ENCODE measurements at places on chromosomes 7 and 10.

DNA sequence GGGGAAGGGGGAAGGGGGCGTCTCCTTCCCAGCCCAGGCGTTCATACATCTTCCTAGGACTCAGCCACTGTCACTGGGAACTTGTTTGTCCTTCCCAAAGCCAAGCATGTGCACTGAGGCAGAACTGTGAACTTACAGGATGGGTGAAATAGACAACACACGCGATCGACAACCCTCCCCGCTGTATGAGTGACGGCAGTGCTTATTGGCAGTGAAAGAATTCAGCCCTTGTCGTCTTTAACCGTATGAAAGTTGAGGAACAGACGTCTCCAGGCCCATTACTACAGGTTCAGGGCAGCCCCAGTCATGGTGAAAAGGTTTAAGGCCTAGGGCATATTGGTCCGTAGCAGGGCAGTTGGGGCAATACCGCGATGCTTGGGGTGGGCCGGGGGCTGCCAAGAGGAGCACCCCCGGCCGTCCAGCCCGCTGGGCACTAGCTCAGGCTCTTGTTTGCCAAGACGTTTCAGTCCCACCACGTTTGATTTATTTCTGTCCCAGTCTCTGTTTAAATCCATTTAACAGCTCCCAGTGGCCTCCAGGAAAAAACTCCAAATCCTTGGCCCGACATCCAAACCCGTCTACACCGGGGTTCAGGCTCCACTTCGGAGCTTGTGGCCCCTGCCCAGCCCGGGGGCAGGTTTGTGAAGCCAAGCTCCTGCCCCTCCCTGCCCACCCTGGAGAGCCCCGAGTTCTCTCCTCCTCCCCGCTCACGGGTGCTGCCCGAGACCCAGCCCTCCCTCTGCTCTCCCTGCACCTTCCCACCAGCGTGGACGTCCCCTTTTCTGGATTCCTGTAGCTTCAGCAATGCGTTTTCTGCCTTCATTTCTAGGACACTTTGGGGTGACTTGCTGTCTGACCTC lies 159.8 kb downstream of the DNAJB6 start:
- no peak for DNase-seq

- no peak for DNase-seq
Observed at GRCh38 chr7:42621543-42622219, 290.2 kb downstream of the C7orf25 start.

- no peak for DNase-seq
Observed at GRCh38 chr7:155568842-155569494, 22.6 kb upstream of the CNPY1 start.

DNA sequence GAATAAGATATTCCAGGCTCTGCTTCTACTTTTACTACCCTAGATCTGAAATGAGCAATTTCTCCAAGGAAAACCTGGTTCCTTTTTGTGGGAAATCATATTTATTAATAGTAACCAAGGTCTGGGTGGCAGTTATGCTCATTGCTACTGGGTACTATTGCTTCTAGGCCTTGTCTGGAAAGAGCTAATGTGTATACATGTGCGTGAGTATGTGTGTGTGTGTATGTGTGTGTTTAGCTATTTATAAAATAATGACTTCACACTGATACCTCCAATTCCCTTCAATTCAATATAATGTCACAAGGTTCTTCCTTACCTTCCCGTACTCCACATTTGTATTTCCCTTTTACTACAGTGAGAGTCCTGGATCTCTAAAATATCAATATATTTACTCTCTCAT lies 26.0 kb upstream of the PLCE1 start:
- DNase-seq, result no peak

DNA sequence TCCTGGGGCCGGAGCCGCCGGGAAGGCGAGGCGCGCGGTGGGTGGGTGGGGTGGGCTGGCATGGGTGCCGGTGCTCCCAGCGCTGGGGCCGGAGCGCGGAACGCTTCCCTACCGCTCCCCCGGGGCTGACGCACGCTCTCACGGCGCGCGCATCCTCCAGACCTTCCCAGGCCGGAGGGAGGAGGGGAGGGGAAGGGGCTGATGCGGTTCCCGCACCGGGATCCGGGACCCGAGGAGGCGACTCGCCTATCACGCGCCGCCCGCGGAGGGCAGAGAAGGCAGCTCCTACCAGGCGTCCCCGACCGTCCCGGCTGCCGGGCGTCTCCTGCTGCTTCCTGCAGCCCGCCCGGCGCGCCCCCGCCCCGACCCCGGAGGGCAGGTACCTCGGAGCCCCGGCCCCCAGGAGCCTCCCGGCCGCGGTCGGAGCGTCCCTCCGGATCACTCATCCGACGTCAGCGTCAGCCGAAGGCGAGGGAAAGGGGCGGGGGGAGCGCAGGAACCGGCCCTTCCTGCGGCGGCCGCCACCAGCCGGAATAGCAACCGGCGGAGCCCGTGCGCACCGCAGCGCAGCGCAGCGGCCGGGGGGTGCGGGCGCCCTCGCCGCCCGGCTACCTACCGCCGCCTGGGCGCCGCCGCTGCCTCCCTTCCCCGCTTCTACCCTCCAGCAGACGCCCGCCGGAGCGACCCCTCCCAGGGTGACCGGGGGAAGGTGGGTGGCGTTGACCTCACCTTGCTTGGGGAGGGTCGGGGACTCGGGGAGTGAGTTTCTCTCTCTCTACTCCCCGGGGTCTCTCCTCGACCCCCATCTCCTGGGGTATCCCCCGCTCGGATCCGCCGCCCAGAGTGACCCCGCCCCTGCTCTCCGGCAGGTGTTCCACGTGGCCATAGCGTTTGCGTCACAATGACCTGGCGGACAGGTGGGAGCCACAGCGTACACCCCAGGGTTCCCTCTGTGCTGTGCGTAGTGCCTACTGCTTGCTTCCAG lies at the start of gene ICA1:
Gene ICA1, minus strand, starts transcription at position 457 of the 985 bp plus-strand sequence. CDS start 26,241 bp downstream, outside the sequence.
- DNase-seq, result no peak

DNA sequence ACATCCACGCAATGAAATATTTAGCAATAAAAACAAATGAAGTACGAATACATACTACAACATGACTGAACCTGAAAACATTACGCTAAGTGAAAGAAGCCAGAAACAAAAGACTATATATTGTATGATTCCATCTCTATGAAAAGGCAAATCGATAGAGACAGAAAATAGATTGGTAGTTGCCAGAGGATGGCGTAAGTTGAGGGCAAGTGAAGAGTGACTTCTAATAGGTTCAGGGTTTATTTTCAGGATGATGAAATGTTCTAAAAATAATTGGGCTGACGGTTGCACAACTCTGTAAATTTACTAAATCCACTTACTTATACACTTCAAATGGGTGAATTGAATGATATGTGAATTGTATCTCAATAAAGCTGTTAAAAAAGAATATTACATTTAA lies 39.5 kb upstream of the TECTB start:
- no peak for DNase-seq

DNA sequence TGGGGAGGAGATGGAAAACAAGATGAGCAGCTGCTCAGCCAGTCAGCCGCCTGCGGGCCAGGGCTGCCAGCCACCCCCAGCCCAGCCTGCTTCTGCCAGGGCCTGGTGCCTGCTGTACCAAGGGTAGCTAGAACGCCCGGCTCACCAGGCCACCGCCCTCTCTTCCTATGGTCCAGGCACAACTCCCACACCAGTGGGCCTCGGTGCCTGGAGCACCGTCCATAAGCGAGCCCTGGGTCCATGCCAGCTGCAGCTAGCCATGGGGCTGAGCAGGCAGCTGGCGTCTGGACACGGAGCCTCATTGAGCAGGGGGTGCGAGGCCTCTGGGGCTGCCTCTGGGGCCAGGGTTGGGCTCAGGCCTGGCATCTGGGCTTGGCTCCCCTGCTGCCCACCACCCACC lies 8.5 kb upstream of the RABGEF1 start:
- no peak for DNase-seq

GRCh38 chr10:76921383-76922010 lies 716.1 kb downstream of the KCNMA1 start:
- no peak for DNase-seq

GRCh38 chr7:151590850-151591771 lies 71.4 kb upstream of the RHEB start:
- no peak for DNase-seq

GRCh38 chr7:48304641-48305040 lies 133.4 kb downstream of the ABCA13 start:
- no peak for DNase-seq

- DNase-seq, result no peak
Observed at GRCh38 chr7:83921271-83921940, 272.5 kb upstream of the SEMA3E start.

- no peak for DNase-seq
Observed at GRCh38 chr10:132247943-132248342, 59.8 kb downstream of the STK32C start.

GRCh38 chr10:132551808-132552130 lies 14.2 kb downstream of the INPP5A start:
- no peak for DNase-seq

- no peak for DNase-seq
Observed at GRCh38 chr10:77553966-77554365, 83.6 kb downstream of the KCNMA1 start.

- no peak for DNase-seq
Observed at GRCh38 chr7:129210256-129210988, 14.4 kb upstream of the AHCYL2 start.

GRCh38 chr7:121546632-121547543 lies 150.8 kb upstream of the FAM3C start:
- DNase-seq, result no peak

DNA sequence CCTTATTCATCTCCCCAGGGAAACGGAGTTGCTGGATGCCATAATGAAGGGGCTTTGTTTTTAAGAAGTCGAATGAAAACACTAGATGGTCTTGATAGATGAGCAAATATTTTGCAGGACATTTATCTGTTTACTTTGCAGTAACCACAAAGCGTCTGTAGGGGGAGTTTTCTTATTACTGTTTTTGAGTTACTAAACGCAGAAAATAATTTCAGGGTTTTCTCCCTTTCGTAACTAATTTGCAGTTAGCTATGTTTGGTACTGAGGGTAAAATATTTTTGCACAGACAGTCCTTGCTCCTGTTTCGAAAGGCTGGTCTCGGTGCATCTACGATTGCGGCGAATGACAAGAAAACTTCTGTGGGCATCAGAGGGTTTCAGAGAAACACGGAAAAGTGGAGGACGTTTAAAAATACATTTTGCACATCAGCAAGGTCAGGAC lies 505.6 kb upstream of the MKI67 start:
- no peak for DNase-seq

- DNase-seq, result no peak
Observed at GRCh38 chr7:67758551-67758950, 761.9 kb downstream of the TYW1 start.

DNA sequence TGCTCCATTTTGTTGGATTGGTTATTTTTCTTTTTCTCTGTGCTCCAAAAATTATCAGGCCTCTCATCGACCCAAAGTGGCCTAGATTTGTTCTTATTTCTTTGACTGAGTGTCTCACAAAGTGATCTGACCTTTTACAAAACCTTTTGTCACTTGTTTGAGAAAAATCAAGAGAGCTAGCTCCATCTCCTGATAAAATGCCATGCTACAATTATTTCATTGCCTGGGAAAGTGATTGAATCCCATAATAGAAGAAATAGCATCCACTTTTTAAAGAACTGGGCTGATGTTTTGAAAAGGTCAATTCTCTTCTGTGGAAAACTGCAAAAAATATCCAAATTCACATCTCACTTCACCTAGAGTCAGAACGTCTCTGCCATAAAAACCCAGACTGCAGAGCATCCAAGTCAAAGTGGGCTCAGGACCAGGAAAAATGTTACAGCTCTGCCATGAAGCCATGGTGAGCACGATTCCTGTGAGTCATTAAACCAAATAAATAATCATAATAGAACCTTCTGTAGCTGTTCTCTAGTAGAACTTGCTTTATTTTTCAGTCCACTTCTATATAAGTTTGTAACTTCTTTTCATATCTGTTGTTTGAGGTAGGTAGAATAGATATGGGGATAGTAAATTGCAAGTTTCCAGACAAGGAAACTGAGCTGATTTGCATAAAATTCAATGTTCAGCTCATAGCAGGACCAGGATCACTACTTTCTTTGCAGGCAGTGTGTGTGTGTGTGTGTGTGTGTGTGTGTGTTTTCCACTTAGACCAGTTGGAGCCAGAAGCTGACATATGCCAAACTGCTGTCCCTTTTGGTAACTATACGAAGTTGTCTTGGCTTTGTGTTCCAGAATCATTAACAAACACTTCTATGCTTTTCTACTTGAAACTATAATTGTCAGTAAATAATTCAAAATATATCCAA lies 632.5 kb upstream of the ANKRD30A start:
- DNase-seq, result no peak

- peak; percentile 3 for DNase-seq
Observed at GRCh38 chr10:117926491-117926890, 120.2 kb downstream of the RAB11FIP2 start.

- no peak for DNase-seq
Observed at GRCh38 chr10:125401462-125401861, 241.1 kb upstream of the CTBP2 start.

GRCh38 chr10:112735041-112735695 lies 214.9 kb upstream of the TCF7L2 start:
- DNase-seq, result no peak

- DNase-seq, result no peak
Observed at GRCh38 chr7:128172151-128172550, 68.9 kb upstream of the LEP start.

- DNase-seq, result peak; percentile 26
Observed at GRCh38 chr10:92689663-92690210, at the start of gene HHEX. Gene HHEX (plus strand): TSS chr10:92689955. CDS start chr10:92689987, 32 bp downstream.

- no peak for DNase-seq
Observed at GRCh38 chr7:129245533-129245932, 20.7 kb downstream of the AHCYL2 start.

- no peak for DNase-seq
Observed at GRCh38 chr7:23183279-23184012, 1.6 kb downstream of the NUP42 start.

- no peak for DNase-seq
Observed at GRCh38 chr7:148962823-148963582, 65.3 kb downstream of the PDIA4 start.

- no peak for DNase-seq
Observed at GRCh38 chr7:8205031-8205387, 57.0 kb downstream of the ICA1 start.

DNA sequence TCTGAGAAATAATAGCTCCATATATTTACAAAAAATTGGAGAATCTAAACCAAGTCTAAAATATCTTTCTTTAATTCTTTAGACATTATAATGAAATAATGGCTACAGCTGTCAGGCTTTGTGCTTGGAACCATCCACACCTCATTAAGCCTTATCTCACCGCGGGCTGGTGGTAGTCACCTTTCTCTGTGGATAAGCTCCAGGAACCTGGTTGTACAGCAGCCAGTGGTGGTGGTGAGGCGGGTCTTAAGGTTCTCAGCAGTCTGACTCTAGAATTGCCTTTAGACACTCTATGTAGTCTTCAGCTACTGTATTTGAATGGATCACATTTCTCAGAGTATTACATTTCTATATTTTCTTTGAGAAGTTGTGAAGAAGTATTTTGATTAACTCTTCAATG lies 34.2 kb downstream of the CUL1 start:
- no peak for DNase-seq
